ENCODE measurements at places on chromosomes 4 and X.

GRCh38 chrX:21699136-21699535 lies 41.0 kb upstream of the KLHL34 start:
- no peak for DNase-seq

DNA sequence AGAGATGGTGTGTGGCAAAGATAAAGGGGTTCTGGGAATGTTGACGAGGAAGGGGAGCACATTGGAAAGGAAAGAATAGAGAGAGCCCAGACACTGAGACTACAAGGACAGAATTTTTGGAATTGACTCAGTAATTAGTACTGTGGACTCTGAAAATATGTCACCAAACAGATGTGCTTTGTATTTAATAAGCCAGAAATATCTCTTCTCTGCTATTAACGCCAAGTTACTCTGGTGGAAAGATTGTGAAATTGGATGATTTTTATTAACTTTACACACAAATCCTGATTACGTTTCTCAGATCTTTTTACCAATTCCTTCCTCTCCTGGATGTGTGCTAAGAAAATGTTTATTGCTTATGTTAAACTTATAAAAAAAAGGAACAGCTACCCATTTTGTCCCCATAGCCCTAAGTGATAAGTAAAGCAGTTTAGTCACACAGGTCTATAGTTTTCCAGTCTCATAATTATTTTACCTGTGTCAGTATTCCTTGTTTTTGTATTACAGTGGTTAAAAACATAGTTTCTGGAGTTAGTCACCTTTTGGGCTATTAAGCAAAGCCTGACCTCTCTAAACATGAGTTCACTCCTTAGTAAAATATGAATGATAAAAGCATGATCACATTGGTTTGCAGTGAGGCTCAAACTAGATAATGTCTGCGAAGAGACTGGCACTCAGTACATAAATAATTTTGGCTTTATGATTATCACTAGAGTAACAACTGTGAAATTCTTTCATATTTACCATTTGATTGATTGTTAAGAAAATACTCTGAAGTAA lies 1068.3 kb downstream of the STIM2 start:
- no peak for DNase-seq

DNA sequence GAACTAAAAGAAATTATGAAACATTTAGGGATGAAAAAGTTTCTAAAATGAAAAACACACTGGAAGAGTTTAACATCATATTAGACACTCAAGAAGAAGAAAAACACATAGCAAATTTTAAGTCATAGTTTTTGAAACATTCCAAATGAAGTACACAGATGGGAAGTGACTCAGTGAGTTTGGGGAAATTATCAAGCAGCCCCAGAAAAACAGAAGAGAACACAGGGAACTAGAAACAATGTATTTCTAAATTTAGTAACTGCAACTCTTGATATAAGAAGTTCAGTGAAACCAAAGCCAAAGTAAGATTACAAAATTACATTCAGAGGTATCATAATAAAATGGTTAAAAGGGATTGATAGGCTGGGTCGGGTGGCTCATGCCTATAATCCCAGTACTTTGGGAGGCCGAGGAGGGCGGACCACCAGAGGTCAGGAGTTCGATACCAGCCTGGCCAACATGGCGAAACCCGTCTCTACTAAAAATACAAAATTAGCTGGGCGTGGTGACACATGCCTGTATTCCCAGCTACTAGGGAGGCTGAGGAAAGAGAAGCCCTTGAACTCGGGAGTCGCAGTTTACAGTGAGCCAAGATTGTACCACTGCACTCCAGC lies 461.2 kb downstream of the KCTD8 start:
- no peak for DNase-seq

GRCh38 chr4:717601-718320 lies 12.1 kb downstream of the PCGF3 start:
- DNase-seq = no peak

- DNase-seq = no peak
Measured at GRCh38 chrX:16215660-16216059, 48.4 kb downstream of the MAGEB17 start.

GRCh38 chr4:108024878-108025165 lies 35.1 kb downstream of the HADH start:
- DNase-seq = no peak

DNA sequence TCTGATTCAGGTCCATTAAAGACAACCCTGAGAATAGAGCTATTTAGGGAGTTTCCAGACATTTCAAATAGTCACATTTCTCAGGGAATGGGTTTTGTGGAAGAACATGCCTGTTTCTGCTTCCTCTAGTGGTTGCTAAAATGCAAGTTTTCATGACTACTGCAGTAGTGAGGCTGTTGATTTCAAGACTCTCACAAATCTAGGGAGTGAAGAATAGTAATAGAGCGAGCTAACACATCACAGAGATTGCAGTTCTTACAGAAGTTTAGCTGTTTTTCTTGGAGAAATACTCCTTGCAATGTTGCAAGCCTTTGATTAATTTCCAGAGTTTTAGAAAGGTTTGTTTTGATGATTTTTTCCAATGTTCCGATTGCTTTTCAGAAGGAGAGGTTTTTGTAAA lies 610.2 kb upstream of the HTR2C start:
- DNase-seq = no peak

DNA sequence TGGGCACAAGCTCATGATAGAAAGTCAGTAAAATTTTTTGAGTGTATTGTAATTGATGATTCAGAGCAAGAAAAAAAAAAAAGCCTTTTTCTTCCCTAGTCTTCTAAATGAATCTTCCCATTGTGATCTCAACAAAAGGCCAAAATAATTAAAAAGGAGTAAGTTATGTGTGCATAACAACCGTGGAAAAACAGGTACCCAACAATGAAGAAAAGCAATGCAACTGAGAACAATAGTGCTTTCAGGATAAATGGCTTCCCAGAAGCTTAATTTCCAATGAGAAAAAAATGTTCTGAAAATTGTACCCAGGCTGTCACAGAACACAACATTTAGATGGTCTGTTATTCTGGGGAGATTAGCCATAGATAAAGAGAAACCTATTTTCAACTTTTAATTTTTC lies 399.0 kb upstream of the AGA start:
- DNase-seq = no peak

Measured in suprapubic skin (tissue), 4 donors.